Stimulated activated memory B cell treated with anti-CD40 and anti-IgM and Interleukin-4, amounts not matched to agents 10 μg/mL and 1 μg/mL and 100 μg/mL, for 72 hours (primary cell): ENCODE measurements at places on chromosomes 7 and 10.
A peak's percentile ranks its signal among the peaks of the same experiment; 100 is the strongest.

DNA sequence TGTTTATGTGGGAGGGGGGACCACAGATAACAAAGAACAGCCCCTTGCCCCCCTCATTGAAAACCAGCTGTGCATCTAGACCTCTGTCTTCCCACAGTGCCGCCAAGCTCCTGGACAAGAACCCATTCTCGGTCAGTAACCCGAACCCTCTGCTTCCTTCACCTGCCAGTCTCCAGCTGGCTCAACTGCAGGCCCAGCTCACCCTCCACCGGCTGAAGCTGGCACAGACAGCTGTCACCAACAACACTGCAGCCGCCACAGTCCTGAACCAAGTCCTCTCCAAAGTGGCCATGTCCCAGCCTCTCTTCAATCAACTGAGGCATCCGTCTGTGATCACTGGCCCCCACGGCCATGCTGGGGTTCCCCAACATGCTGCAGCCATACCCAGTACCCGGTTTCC lies 91.0 kb upstream of the PDCD4 start:
- no peak for ATAC-seq

DNA sequence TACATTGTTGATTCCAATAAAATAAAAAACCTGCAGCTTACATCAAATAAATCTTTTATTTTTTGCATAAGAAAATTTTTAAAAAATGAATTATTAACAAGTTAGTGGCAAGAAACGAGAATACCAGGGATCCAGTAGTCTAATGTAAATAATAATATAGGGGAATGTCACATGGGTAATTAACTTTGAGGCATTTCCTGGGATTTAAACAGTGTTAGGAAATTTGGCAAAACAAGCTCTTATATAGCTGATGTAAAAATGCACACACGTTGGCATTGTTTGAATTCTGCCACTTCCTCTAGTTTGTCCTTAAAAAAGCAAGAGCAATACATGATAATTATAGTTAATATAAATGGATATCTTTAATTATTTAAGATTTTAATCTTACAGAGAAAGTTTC lies 768.6 kb downstream of the CNTNAP2 start:
- no peak for ATAC-seq

DNA sequence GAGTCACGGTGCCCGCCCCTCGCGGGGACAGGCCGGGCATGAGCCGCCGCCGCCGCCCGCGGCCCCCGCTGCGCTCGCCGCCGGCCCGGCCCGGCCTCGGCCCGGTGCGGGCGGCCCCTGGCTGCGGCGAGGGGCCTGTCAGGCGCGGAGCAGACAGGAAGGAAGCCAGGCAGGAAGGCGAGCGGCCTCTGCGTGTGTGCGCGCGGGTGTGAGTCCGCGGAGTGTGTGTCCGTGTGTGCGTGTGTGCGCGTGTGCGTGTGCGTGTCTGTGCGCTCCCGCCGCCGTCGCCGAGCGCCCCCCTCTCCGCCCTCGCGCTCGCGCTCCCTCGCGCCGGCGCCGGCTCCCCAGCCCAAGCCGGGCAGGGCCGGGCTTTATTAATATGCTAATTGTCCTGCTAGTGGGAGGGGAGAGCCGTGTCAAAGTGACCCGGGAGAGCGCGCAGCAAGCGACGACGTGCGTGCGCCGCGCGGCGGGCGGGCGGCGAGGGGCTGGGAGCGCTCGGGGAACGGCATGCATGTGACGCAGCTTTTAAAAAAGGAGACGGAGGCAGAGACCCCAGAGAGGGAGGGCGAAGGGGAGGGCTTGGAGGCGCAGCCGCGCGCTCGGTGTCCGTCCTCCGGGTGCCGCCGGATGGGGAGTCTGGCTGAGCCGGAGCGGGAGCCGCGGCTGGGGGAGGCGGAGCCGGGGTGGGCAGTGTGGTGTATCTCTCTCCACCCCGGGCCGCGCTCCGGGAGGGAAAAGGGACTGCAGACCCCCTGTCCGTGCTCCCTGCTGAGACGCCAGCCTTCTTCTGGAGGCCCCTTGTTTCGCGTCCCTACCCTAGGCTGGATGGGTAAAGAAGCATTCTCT lies at the start of gene LDB1:
TSS of gene LDB1 (minus strand) at position 227 of the 849 bp plus-strand sequence. CDS start 258 bp downstream, outside the sequence.
- peak; percentile 85 for ATAC-seq

DNA sequence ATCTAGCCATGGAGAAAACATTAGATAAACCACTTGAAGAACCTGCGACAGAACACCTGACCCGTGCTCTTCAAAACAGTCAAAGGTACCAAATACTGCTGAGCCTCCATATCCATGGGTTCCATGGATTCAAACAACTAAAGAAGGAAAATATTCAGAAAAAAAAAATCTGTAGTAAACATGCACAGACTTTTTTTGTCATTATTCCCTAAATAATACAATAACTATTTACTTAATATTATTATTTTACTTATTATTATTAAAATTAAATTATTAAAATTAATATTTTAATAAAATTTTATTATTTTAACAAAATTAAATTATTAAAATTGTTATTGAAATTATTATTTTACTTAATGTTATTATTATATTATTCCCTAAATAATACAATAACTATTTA lies 101.0 kb upstream of the PDE1C start:
- ATAC-seq = no peak

GRCh38 chr7:143126146-143126545 lies 5.7 kb upstream of the PIP start:
- peak; percentile 85 for ATAC-seq

DNA sequence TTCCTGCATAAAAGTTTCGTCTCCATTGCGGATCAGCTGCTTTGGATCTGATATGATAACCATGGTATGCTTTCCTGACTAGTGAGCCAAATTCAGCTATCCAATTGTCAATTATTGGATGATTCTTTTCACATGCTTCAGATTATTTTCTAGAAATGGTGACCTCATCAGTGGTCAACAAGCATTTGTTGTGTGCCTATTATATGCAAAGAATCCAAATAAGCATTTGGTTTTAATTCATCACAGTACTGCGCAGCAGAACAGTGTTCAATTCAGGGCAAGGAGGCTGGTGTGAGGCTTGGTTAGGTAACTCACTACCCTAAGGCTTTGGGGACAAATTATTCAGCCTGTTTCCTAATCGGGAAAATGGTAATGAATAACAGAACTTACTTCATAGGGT lies 200.5 kb downstream of the SKAP2 start:
- ATAC-seq = no peak
